Stimulated activated CD8-positive, alpha-beta memory T cell treated with anti-CD3 and anti-CD28 coated beads, Interleukin-15, amount 100 ng/mL, for 48 hours (primary cell): ENCODE measurements at places on chromosomes 13 and 19.

DNA sequence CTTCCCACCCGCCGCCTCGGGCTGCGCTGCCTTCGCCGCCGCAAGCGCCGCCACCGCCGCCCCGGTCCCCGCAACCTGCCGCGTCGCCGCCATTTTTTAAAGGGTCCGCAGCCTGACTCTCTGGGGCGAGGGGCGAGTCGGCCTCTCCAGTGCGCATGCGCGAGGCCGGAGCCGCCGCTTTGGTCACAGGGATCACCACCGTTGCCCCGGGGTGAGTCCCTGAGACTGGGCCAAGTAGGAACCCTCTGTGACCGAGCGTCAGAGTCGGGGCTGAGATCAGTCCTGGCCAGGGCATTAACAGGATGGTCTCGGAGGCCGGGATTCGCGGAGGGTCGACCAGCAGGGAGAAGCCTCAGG, 42.6 kb downstream of the ZNF146 start:
- no peak for DNase-seq

DNA sequence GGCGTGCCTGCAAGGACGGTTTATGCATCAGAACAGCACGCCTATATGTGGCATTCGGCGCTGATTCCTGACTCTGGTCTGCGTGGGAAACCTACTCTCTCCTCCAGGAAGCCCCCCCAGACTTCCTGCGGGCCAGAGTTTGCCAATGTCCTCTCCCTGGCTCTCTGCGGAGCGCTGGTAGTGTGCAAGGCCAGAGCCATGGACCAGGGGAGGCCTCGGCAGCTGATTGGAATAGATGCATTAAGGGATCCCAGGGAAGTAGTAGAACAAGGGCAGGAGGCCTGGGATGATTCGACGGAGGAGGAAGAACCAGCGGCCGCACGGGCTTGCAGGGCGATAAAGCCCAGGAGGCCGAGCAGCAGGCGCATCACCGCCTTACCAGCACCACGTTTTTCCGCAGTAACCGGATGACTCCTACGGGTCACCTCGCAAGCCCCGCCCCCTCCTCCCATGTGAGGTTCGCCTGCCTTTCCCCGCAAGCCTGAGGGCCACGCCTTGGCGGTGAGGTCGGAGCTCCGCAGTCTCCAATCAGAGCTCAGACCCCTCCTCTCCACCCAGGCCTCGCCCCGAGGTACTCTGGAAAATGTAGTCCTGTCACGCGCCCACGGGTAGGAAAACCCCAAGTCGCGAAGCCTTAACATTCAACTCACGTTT, 5.0 kb downstream of the CLEC11A start:
- DNase-seq: peak; percentile 88

GRCh38 chr13:96960379-96960778, 33.9 kb downstream of the OXGR1 start:
- no peak for DNase-seq

GRCh38 chr19:28401739-28402424, 811.1 kb downstream of the UQCRFS1 start:
- DNase-seq: no peak

DNA sequence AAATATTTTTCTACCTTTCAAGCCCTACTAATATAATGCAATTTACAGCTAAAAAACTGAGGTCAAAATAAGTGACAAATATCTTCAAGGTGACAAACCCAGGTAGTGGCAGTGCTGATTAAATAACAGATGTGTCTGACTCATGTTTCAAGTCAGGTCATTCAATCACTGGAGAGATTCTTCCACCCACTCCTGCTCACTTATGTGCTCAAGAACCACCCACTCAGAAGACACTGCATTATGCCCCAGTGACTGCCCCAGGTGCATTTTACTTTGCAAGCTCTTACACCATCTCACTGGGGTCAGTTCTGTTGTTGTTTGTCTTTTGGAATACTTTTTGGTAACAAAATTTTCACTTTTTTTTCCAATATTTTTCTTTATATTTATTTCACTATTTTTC, 2.2 kb downstream of the ZNF100 start:
- no peak for DNase-seq

GRCh38 chr13:18236528-18236815, 945.2 kb downstream of the TUBA3C start:
- no peak for DNase-seq

GRCh38 chr13:25248071-25248470, 39.2 kb downstream of the MTMR6 start:
- no peak for DNase-seq

- no peak for DNase-seq
Observed at GRCh38 chr19:11418549-11419506, at the start of gene RGL3. TSS of gene RGL3 (minus strand) at chr19:11419314. CDS start at chr19:11419278, 36 bp downstream.

- DNase-seq: no peak
Observed at GRCh38 chr19:30332445-30333234, 39.5 kb upstream of the ZNF536 start.

GRCh38 chr13:52411629-52412028, 5.7 kb upstream of the THSD1 start:
- no peak for DNase-seq

DNA sequence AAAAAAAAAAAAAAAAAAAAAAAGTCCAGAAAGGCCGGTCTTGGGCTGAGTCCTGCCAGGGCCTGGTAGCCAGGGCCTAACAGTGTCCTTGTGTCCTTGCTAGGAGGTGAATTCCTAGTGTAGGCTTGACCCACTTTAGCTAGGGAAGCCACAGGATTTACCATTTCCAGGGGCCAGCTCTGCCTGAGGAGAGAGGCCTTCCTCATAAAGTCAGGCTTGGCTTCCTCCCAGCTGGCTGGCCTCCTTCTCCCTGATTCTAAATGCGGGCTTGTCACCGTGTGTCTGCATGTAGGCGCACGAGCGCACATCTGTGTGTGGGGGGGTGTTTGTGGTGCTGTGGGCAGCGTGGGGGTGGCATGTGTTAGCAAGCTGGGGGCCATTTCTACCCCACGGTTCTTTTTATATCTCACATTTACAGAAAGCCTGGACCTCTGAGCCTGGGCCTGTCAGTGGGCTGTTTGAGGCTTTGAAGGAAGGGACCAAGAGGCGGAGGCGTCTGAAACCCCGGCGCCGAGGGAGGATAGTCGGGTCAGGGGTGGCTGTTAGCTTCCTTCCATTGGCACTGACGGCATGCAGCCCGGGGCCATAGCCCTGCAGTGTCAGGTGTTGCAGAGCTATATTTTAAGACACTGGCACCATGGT, 31.7 kb downstream of the IER2 start:
- peak; percentile 44 for DNase-seq

GRCh38 chr19:44746946-44747738, 1.4 kb upstream of the BCL3 start:
- DNase-seq: peak; percentile 87

GRCh38 chr19:45059258-45059965, 16.9 kb downstream of the ZNF296 start:
- DNase-seq: peak; percentile 61

DNA sequence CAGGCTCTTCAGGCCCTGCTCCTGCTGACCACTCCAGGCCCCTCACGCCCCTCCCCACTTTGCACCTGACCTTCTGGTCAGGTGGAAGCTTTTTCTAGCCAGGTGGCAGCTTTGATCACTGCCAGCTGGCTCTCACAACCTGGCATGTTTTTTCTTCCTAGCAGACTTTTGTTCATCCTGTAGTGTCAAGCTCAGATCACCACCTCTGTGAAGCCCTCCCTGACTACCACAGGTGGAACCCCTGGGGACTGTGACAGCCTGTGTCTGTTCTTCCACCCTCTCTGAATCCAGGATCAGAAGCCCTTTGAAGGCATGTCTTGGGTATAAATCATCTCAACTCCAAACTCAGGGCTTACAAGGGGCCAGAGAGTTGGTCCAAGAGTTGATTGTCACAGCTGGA, 10.3 kb upstream of the CNFN start:
- DNase-seq: no peak

DNA sequence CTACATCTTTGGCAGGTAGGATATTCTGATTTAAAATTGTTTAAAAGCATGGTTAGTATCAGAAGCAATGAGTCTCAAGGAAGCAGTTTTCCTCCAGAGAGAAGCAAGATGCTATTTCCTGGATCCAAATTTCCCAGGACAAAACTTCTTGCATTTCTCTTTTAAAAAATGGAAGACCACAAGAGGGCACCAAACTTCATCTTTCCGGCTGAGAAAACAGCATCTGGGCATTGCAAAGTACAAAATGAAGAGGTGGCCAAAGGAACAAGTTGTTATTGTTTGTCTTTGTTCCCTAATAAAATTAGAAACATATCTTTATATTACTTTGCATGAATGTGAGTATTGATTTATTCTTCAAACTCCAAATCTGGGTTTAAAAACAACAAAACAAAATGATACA, 60.0 kb upstream of the LRCH1 start:
- no peak for DNase-seq

DNA sequence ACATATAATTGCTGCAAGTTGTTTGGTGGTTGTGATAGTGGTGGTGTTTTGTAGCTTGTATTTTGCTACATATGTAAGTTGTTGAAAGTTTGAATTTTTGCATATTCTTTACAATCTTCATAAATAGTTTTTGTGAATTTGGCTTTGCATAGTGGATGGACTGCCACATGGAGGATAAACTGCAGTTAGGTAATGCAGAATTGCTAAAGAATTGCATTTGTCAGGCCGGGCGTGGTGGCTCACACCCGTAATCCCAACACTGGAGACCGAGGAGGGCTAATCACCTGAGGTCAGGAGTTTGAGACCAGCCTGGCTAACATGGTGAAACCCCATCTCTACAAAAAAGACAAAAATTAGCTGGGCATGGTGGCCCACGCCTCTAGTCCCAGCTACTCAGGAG, 111.9 kb downstream of the ZAR1L start:
- DNase-seq: no peak

GRCh38 chr19:49409441-49410029, 13.7 kb downstream of the PTH2 start:
- DNase-seq: no peak

- no peak for DNase-seq
Observed at GRCh38 chr13:41306271-41307145, 4.6 kb upstream of the NAA16 start.

DNA sequence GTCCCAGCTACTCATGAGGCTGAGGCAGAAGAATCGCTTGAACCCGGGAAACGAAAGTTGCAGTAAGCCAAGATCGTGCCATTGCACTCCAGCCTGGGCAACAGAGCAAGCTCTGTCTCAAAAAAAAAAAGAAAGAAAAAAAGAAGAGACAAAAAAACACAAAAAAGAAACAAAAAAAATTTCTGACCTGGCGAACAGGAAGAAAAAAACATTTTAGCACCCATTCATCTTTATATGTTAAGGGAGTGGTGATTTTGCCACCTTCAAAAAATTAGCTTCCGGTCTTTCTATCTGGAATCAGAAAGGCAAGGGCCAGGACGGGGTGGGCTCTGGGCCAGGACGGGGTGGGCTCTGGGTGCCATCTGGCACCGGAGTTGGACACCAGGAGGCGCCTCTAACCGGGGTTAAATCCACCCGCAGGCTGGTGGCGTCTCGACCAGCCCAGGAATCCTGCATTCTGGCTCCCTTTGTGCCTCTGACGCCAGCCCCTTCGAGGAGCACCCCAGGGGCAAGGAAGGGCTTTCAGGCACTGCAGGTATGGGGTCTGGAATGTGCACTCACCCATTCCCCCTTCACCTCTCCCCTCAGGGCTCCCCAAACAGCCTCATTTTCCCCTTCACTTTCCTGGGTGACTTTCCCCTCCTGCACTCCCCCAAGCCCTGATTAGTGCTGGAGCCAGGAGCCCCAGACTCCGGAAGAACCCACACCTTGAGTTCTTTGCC, 10.4 kb upstream of the ZSWIM4 start:
- peak; percentile 51 for DNase-seq

DNA sequence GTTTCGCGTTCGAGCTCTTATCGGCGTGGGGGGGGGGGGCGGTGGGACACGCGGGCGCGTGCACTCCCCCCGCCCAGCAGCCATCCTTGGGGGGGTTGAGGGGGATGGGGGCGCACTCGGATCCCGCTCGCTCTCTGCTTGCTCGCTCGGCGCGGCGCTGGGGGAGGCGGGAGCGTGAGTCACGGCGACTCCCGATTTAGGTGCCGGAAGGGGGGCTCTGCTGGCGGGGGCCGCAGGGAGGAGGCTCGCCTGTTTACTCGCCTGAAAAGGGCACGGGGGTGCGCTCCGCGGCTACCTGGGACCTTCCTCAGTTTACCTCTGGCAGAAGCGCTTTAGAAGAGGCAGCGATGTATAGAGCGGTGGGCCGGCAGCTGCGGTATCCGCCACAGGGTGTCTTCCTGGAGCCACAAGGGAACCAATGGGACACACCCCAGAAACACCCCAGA, 1.1 kb upstream of the PDE4A start:
- DNase-seq: no peak
